ENCODE measurements at places on chromosomes 1 and 21.

DNA sequence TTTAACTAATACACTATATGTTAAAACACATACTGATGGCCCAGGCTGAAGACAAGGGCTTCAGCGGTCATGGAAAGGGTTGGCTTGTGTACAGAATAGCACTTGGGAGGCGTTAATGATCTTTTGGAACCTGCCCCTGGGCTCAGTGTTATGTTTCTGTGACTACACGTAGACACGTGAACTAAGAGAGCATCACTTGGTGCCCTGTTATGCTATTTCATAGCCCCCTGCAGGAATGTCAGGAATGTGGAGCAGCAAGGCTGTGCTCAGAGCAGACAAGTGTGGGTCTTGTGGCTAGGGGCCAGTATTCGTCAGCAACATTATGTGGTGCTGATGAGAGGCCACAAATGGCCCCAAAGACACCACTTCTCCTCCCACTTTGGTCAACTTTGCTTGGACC, 132.4 kb downstream of the MAP3K21 start:
- DNase-seq = no peak

DNA sequence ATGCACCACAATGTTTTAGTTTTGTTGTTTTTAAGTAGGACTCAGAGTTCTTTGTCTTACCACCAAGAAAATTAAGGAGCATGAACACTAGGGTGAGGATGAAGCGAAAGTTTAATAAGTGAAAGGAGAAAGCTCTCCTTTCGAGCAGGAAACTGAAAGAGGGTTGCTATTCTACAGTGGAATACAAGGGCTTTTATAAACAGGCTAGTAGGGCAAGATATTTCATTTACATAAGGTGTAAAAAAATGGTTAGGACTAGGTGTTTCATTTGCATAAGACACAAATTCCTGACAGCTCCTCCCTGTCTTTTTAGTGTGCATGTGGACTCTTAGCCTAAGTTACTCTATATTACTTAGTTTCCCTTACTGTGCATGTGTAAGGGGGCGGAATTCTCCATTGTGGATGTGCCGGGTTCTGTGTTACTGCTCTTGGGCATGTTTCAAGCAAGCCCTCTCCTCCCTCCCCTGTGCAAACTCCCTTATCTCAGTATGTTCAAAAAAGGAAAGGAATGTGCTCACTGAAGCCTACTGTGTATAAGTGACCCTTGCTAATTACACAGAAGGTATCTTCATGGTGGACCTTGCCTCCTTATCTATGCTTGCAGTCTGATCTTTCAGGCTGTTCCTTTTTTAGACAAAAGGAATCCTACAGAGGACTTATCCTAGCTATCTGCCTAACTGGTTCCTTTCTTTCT, 7.3 kb downstream of the TSHB start:
- DNase-seq = no peak

DNA sequence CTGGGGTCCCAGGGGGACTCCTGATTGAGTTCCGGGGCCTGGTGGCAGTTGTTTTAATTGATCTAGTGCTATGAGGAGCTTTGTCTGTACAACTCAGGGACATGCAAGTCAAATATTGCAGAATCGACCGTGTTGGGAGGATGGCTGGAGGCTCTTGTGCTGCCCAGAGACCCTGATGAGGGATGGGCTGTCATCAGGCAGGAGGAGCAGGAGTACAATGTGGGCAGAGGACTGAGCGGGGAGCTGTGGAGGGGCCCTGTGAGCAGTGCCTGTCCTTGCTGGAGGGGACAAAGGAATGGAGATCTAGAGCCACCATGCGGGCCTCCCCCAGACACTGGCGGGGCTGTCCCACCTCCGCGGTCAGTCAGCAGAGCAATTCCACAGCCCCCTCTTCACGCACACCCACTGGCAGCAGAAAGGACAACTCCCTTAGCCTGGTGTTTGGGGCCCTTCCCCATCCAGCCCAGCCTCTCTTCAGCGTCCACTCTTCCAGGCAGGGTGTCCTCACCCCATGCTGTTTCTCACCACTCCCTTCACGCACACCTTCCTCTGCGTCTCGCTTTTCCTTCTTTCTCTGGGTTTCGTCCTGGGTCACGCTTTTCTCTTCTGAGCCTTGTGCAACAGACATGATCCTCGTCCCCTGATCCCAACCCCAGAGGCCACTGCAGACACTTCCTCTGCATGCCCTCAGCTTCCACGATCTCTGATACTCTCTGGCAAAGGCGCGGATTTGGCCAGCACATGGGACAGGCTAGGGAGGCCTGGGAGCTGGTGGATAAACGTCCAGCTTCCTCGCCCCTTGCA, 122.6 kb downstream of the GRIK3 start:
- no peak for DNase-seq

- DNase-seq = no peak
Observed at GRCh38 chr1:206066479-206067171, 13.7 kb downstream of the RHEX start.

DNA sequence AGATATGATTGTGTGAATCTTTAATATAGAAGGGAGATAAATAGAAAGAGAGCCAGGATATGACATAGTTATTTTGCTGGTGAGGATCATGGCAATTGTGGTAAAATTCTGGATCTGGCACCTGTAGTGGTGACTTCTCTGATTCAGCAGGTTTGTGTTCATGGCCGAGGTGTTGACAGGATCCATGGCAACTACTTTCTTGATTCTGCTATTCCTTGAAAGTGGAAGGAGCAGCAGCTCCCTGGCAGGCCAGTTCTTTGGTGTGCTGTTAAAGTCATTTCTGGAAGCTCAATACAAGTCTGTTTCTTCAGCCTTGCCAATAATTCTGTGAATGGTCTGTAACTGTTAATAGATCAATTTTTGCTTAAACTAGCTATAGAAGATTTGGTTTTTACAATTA, 33.4 kb downstream of the RGS4 start:
- no peak for DNase-seq

- no peak for DNase-seq
Observed at GRCh38 chr1:58262702-58263101, 283.8 kb downstream of the OMA1 start.

GRCh38 chr1:17861685-17862084, 106.6 kb downstream of the ACTL8 start:
- DNase-seq = no peak

GRCh38 chr1:45407629-45408287, 67.5 kb upstream of the MUTYH start:
- no peak for DNase-seq

- no peak for DNase-seq
Observed at GRCh38 chr1:174297351-174297750, 138.0 kb downstream of the RABGAP1L start.

DNA sequence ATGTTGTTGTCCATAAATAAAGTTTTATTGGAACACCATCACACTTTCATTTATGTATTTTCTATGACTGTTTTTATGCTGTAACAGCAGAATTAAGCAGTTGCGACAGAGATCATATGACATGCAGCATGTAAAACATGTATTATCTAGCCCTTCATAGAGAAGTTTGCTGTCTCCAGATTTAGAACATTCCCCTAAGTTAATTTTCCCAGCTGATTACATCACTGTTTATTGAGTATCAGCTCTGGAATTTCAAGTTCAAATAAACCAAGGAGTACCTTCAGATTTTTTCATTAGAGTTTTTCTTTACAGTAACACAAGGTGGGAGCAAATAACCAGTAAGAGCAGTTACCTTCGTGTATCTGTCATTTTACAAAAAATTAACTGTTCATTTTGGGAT, 792.8 kb downstream of the USP25 start:
- no peak for DNase-seq

DNA sequence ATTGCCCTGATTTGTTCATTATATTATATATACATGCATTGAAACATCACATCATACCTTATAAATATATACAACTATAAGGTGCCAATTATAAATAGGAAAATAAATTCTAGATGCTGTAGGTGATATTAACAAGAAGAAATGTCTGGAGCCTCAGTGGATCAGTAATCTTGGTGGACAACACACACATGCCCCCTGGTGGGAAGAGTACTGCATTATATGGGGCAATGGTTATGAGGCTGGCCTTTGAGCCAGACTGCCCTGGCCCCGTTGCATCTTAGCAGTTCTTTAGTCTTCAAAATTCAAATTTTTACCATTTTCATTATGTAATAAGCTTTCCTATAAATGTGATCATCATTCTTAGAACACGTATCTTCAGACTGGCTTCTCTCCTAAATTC, 335.0 kb upstream of the GREM2 start:
- no peak for DNase-seq

GRCh38 chr1:54153535-54154439, 987 bp upstream of the CDCP2 start:
- no peak for DNase-seq

- no peak for DNase-seq
Observed at GRCh38 chr1:234781241-234782065, 171.5 kb upstream of the IRF2BP2 start.

DNA sequence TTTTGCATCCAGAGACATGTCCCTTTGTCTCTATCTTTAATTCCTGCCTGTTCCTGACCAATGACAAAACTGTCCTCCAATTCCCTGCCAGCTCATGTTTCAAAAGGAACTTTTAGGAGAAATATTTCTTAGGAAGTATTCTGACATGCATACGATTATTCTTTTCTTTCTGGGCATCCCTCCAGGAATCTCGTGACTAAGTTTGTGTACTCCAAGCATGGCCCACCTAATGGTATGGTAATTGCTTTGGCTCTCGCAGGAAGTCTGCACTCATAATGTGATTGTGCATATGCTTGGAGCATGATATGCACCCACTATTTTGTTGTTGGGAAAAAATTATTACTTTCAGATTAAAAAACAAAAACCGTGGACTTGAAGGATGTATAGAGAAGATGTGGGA, 256.4 kb downstream of the PRDM2 start:
- DNase-seq = no peak

DNA sequence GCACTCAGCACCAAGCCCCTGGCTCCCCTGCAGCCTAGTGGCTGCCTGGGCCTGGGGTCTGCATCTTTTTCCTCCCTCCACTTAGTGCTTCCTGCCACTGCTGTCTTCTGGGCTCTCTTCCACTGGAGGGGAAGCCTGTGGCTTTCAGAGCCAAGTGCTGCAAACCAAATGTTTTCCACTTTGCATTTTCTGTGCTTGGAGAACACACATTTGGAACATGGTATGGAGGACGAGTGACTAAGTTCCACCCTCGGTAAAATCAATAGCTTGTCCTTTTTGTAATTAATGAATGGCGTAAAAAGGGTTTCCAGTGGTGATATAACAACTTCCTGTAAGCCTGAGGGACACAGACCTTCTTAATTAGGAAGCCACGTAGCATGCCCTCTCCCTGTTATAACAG, 10.1 kb upstream of the GPR153 start:
- no peak for DNase-seq

- peak; percentile 60 for DNase-seq
Observed at GRCh38 chr1:154784924-154785531, 85.1 kb downstream of the KCNN3 start.

DNA sequence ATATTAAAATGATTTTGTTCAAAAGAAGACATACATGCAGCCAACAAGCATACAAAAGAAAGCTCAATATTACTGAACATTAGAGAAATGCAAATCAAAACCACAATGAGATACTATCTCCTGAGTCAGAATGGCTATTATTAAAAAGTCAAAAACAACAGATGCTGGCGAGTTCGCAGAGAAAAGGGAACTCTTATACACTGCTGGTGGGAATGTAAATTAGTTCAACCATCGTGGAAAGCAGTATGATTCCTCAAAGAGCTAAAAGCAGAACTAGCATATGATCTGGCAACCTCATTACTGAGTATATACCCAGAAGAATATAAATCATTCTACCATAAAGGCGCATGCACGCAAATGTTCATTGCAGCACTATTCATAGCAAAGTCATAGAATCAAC, 126.0 kb upstream of the HMCN1 start:
- DNase-seq = no peak

GRCh38 chr1:171506525-171507304, 21.4 kb downstream of the PRRC2C start:
- DNase-seq = no peak

- no peak for DNase-seq
Observed at GRCh38 chr1:51558375-51558924, 39.4 kb upstream of the EPS15 start.

GRCh38 chr1:111742938-111743549, 3.8 kb upstream of the INKA2 start:
- peak; percentile 8 for DNase-seq

GRCh38 chr1:40769815-40770214, 13.8 kb upstream of the KCNQ4 start:
- DNase-seq = no peak

- no peak for DNase-seq
Observed at GRCh38 chr1:245225322-245226202, 70.8 kb downstream of the KIF26B start.

DNA sequence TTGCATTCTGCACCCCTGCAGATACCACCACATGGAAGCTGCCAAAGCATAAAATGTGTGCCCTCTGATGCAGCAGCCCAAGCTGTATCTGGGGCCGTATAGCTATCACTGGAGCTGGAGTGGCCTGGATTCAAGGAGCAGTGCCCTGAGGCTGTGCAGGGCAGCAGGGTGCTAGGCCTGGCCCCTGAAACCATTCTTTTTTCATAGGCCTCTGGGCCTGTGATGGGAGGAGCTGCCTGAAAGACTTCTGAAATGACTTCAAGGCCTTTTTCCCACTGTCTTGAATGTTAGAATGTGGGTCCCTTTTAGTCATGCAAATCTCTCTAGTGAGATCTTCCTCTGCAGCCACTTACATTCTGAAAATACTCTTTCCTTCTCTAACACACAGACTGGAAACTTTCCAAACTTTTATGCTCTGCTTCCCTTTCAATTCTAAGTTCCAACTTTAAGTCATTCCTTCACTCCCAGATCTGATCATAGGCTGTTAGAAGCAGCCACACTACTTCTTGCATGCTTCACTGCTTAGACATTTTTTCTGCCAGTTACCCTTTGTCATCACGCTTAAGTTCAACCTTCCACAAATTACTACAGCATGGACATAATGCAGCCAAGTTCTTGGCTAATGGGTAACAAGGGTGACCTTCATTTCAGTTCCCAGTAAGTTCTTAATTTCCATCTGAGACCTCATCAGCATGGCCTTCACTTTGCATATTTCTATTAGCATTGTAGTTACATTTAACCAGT, 42.4 kb downstream of the DRAM2 start:
- no peak for DNase-seq

- DNase-seq = no peak
Observed at GRCh38 chr1:146013559-146013922, 8.0 kb downstream of the HJV start.

GRCh38 chr1:227388214-227389168, 70.2 kb upstream of the CDC42BPA start:
- DNase-seq = no peak

DNA sequence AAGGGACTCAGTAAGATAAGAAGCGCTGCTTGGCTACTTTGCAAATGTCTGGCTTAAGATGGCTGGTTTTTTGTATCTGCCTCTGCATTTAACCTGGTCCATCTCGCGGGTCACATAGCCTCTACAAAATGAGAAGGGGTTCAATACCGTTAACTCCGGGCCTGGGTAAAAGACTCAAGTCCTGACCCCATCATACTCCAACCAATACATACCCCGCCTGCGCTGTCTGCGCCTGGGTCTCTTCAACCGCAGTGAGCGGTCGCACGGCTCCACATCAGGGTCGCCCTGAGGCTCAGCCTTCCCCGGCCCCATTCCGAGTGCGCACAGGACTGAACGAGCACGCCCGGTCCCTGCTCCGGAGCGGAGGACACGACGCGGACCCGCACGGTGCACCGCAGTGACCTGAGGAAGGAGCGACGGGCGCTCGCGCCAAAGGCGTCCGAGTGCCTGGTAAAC, 558 bp upstream of the PGD start:
- no peak for DNase-seq

All from CD8-positive, alpha-beta T cell (primary cell).